ENCODE measurements at places on chromosomes 6 and 20. TPM values are rescaled to one million over a fixed set of nuclear protein-coding genes. Genes with fewer than 3 reads are reported as not detected.

DNA sequence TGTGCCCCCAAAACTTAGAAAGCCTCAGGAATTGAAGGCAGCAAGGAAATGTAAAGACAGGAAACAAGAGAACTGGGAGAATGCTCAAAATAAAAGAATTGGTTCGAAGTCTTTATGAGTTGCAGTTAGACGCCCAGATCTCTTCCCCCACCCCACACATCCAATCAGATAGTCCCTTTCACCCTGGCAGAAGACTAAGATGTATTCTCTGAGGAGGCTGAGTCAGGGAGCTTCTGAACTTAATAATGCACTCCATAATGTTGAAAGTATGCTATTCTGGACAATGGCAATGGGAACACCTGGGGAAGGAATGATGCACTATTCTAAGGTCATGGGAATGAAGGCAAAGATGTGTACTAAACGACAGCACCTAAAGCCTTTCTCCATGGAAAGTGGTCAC is 173.6 kb downstream of the MTFR2 start:
- no peak for DNase-seq

Gene SULF2
- total RNA-seq, result 40.7 TPM

Gene SOX18
- total RNA-seq, result 30.5 TPM

GRCh38 chr6:114172576-114173260 is 170.1 kb downstream of the HS3ST5 start:
- DNase-seq, result no peak

GRCh38 chr6:3862038-3862437 is 12.9 kb downstream of the FAM50B start:
- no peak for DNase-seq

Gene DEFB132
- total RNA-seq, result not detected

GRCh38 chr20:37154684-37155298 is 24.3 kb upstream of the RPN2 start:
- DNase-seq, result no peak

- DNase-seq, result no peak
Observed at GRCh38 chr20:36815454-36816091, 42.0 kb upstream of the DSN1 start.

GRCh38 chr6:156869980-156870398 is 92.8 kb downstream of the ARID1B start:
- no peak for DNase-seq

Gene OR10C1
- not detected for total RNA-seq

Gene MUC21
- not detected for total RNA-seq

DNA sequence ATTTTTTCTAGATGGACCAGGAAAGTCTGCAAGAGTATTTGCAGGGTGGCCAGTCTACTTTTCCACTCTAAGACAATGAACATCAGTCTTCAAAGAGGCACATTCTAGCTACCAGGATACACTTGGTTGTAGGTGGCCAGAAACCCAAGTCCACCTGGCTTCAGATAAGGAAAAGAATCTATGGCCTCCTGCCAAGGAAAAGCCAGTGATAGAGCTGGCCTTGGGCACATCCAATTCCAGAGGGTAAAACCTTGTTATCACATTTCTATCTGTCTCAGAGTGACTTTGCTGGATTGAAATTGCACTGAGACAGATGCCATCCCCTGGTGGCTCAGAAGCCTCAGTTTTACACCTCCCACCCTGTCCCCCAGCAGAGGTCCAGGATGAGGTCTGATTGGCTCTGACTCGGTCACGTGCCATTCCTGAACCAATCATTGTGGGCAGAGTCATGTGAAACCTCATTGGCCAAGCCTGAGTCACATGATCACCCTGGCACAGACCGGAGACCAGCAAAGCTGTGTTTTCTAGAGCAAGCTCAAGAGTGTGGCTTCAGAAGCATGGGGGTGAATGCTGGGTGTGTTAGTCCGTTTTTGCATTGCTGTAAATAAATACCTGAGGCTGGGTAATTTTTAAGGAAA is 497.4 kb upstream of the SULF2 start:
- DNase-seq, result no peak

- DNase-seq, result no peak
Observed at GRCh38 chr6:131936156-131936555, 15.0 kb downstream of the CCN2 start.

- DNase-seq, result no peak
Observed at GRCh38 chr20:54469293-54469692, 6.1 kb upstream of the DOK5 start.

DNA sequence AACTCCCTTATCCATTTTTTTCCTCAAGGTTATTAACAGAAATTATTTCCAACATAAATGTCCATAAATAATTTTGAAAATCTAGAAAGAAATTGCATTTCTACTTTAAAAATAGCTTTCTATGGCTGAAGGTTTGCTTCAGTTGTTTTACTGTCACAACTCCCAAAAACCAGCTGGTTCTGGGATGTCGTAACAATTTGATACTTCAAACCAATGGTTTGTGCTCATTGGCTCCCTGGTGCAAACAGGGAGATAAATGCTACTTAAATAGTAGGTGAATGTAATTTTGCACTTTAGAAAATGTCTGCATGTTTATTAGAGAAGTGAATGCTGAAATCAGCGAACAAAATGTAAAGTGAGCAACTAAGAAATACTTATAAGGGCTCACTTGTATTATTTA is 31.1 kb downstream of the LAMA2 start:
- no peak for DNase-seq

GRCh38 chr6:56022678-56023077 is 147.3 kb upstream of the BMP5 start:
- DNase-seq, result no peak

DNA sequence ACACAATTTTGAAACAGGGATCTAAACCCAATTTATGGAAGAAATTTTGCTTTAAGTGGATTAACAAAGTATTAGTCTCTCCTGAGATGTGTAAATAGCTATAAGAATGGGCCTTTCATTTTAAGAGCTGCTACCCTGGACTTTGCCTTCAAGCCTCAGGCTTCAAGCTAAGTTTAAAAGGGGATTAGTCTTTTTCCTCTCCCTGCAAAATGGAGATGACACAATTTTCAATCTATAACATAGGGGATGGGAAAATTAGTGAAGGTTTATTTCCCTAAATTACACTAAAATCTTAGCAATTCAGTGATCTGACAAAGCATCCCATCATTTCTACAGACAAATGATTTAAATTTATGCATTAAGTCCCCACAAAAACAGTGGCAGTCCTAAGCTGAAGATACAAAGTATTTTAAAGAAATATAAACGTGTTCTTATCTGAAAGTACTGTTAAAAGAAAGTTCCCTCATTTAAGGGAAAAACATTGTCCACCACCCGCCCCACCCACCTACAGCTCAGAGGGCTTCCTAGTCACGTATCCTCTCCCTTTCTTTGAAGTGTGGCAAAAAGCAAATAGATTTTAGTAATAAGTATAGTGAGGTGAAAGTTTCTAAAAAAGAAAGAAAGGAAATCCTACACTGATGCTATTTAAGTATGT is 14.5 kb downstream of the ARHGAP18 start:
- no peak for DNase-seq

GRCh38 chr6:15248451-15249370 is 2.8 kb downstream of the JARID2 start:
- DNase-seq, result peak; percentile 95

Gene LINC00237
- not detected for total RNA-seq

- no peak for DNase-seq
Observed at GRCh38 chr6:161443848-161444247, 170.0 kb upstream of the AGPAT4 start.

DNA sequence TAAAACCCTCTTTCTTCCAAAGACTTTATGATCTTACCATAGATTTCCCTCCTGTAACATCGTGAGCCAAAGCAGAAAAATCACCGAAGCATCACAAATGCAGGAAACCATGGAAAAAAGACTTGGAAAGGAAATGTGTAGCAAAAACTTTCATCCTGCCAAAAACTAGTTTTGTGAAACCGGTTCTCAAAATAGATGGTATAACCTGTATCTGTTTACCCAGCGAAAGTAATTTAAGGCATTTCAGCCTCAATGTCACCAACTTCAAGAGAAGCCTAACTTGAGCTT is 213.9 kb downstream of the ZNF217 start:
- DNase-seq, result no peak

- no peak for DNase-seq
Observed at GRCh38 chr20:17935186-17935585, 33.4 kb downstream of the SNX5 start.
